Stimulated activated CD4-positive, alpha-beta T cell treated with anti-CD3 and anti-CD28 coated beads, Interleukin-12 subunit alpha, Interleukin-12 subunit beta, amount 100 ng/mL, for 48 hours (primary cell): ENCODE measurements at places on chromosomes 4 and X.

- DNase-seq, result no peak
Observed at GRCh38 chr4:123673971-123674370, 277.4 kb downstream of the SPRY1 start.

DNA sequence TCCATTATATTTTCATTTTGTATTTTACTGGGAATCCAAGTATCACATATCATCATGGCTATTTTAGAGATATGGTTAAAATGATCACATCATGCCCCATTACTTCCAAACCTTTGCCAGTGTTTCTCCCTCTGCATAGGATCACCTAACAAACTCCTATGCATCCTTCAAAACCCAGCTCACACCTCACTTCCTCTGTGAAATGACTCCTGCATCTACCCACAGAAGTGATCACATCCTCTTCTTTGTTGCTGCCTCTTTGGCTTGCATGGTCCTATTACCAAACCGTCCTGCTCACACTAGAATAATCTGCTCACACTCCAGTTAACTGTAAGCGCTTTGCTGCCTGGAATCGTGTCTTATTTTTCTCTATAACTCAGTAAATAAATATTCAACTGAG, 74.7 kb upstream of the C4orf50 start:
- DNase-seq, result no peak

DNA sequence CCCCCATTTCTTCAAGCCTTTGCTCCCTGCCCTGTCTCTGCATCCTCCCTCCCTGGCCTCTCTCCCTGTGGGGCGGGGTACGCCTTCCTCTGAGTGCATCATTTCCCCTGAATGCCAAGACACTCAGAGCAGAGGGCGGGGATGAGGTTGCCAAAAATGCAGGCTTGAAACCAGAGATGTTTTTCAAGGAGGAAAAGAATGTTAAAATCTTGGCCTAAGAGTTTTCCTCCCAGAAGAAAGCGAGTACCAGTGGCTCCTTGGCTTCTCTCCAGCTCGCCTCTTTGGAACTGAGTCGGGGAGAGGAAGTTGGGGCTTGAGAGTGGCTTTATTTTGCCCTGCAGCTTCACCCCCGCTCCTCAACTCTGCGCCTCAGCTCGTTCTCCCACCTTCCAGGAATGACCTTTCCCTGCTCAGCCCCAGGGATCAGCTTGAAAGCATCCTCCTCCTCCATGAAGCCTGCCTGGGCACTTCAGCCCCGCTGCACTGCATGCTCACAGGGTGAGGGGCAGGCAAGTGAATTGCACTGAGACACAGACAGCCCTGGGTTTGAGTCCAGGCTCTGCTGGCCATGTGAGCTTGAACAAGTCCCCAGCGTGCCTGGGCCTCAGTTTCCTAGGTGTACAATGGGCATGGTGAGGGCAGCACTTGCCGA, 57.5 kb upstream of the SORCS2 start:
- DNase-seq, result no peak

DNA sequence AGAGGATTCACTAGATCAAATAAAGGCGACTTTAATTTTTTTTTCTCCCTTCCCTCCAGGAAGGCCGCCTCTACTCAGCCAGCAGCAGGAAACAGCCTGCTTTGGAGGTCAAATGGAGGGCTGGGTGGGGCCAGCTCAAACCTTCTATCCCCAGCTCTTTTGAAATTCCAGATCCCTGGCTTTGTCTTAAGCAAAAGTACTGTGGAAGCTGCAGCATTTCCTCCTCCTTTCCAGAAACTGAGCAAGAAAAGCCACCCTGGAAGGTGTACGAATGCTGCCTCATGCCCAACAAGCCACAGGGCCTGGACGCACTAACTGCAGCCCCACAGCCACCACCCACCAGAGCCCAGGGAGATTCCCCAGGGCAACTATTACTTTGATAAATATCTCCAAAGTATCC, 55.1 kb upstream of the ZCCHC13 start:
- DNase-seq, result no peak

DNA sequence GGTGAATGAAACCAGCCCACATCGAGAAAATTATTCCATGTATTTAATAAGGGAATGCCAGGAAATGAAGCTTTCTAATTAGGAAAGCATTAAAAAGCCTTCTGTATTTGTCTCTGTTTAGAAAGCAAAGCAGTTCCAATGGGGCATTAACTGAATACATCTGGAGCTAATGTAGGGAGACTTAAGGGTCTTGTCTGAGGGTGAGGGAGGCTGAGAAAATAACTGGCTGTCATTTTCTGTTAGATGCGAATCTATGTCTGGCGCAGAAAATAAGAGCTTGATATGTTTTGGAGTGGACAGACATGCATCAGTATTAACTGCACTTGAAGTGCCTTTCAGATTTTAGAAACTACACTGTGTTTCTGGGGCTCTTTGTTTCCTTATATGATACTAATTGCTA, 111.3 kb downstream of the KLHL8 start:
- no peak for DNase-seq
